ENCODE measurements at places on chromosomes 12 and 14.

GRCh38 chr14:77613201-77613600 is 3.2 kb downstream of the SPTLC2 start:
- DNase-seq, result no peak

GRCh38 chr14:78207414-78207813 is 37.2 kb downstream of the NRXN3 start:
- no peak for DNase-seq

GRCh38 chr14:69345402-69345801 is 52.7 kb downstream of the ERH start:
- DNase-seq, result no peak

- no peak for DNase-seq
Measured at GRCh38 chr12:71981149-71981548, 42.5 kb downstream of the TPH2 start.

DNA sequence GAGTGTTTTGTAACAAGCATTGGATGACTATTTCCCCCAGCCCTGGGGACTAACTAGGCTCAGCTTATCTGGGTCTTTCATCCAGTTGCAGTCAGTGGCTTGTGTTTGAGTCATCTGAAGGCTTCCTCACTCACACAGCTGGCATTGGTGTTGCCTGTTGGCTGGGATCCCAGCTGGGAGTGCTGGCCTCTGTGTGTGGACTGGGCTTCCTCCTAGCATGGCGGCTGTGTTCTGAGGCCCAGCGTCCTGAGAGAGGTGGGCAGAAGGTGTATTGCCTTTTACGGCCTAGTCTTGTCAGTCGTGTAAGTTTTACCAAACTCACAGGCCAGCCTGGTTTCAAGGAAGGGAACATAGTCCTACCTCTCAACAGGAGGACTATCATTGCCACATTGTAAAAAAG is 28.3 kb upstream of the PPP2R5C start:
- no peak for DNase-seq

DNA sequence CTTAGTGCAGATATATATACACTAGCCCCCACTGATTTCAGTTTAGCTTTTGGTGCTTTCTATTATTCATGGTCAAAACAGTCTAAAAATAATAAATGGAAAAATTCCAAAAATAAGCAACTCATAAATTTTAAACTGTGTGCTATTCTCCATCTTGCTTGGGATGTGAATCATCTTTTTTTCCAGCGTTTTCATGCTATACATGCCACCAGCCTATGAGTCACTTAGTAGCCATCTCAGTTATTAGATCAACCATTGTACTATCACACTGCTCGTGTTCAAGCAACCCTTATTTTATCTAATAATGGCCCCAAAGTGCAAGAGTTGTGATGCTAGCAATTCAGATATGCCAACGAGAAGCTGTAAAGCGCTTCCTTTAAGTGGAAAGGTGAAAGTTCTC is 73.9 kb upstream of the KRR1 start:
- no peak for DNase-seq

- DNase-seq, result no peak
Measured at GRCh38 chr14:68662392-68662791, 130.5 kb downstream of the ZFP36L1 start.

DNA sequence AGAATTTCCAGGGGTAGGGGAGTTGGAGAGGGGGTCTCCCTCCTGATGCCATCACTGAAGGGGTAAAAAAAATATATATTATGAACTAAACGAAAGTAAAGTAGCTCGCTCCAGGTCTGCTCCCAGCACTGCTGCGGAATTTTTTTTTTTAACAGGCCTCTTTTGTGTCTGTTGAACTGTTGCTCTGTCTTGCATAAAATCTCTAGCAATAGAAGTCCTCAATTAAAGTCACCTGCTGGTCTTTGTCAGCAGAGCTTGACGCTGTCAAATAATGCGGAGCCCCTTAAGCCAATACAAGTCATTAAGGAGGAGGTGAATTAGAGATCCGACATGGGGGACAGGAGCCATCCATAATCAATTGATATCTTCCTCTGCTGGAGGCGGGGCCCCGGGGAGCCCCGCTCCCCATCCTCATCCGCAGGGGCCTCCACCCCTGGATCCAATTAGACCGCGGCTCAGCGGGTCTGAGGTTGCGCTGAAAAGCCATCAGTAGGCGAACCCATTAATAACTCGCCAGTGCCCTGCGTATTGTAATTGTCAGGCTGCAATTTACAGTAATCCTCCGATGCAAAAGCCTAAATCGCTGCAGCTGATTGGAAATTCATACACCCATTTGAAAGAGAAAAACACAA is 85.6 kb downstream of the DICER1 start:
- DNase-seq, result no peak

GRCh38 chr14:50001999-50002925 is 109.4 kb downstream of the ARF6 start:
- DNase-seq, result peak; percentile 59

DNA sequence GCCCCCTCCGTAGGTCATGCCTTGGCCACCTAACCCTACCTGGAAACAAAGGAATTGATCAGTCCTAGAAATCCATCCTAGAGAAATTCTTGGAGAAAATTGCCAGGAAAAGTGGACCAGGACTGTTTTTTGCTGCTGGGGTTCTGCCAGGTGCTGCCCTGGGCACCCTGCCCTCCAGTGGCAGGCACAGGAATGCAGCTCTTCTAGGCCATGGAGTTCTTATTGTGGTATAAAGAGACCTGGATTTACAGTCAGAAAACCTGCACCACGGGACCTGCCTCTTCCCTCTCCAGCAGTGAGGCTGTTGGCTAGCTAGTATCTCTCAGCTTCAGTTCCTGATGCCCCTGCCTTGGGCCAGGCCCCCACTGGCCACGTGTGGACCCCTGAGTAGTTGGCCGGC is 59.7 kb downstream of the SLC24A4 start:
- no peak for DNase-seq

- DNase-seq, result no peak
Measured at GRCh38 chr14:23297611-23298277, 4.9 kb downstream of the PPP1R3E start.

- DNase-seq, result no peak
Measured at GRCh38 chr14:39055786-39056474, 47.1 kb downstream of the SEC23A start.

GRCh38 chr14:64225151-64225757 is 68.9 kb downstream of the ESR2 start:
- no peak for DNase-seq

GRCh38 chr14:29944091-29944490 is 16.4 kb upstream of the PRKD1 start:
- no peak for DNase-seq

DNA sequence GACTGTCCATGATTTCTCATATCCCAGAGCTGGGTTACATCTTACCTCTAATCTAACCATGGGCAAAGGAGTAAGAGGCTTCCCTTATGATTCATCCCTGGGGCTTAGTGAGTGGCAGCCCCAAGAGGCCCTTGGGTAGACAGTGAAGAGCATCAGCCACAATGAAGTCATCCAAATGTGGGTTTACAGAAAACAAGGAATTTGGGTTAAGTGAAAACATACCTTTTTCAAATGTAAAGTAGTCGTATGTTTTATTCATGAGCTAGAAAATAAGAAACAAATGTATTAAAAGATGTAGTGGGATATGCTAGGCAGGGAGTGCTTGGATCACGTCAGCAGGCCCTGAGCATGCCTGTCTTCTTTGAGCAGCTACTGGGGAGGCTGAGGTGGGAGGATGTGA is 54.0 kb upstream of the ELK3 start:
- DNase-seq, result no peak

GRCh38 chr12:43307126-43307525 is 244.9 kb downstream of the ADAMTS20 start:
- DNase-seq, result no peak

DNA sequence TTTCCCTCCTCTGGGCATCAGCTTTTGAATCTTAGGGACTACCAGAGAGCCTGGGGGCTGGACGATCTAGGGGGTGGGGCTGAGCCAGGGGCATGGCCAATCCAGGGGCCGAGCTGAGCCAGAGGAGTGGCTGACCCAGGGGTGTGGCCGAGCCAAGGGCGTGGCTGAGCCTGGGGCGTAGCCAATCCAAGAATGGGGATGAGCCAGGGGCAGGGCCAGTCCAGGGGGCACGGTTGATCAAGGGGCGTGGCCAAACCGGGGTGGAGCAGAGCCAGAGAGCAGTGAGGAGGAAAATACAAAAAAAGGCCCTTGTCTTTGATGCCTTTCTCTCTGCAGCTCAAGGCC is 219.3 kb upstream of the NOS1 start:
- DNase-seq, result no peak

DNA sequence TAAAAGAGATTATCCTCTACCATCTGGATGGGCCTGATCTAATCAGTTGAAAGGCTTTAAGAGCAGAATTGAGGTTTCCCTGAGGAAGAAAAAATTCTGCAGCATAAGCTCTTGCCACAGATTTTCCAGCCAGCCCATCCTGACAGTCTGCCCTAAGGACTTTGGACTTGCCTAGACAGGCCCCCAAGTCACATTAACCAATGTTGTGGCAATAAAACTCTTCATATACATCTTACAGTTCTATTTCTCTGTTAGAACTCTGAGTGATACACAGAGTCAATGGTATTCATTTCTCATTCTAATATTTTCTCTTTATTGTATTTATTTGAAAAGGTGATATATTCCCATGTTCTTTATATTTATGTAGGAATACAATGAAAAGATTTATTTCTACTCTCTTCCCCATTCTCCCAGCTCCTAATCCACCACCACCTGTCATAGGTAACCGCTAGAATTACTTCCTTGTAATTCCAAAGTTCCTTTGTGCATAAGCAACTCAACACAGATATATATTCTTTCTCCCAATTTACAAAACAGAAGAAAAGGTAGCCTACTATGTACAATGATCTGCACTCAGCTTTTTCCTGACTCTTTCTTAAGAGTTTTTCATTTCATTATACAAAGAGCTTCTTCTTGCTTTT is 182.1 kb downstream of the CAPZA3 start:
- no peak for DNase-seq

- DNase-seq, result no peak
Measured at GRCh38 chr14:42944284-42944683, 1337.6 kb downstream of the LRFN5 start.

DNA sequence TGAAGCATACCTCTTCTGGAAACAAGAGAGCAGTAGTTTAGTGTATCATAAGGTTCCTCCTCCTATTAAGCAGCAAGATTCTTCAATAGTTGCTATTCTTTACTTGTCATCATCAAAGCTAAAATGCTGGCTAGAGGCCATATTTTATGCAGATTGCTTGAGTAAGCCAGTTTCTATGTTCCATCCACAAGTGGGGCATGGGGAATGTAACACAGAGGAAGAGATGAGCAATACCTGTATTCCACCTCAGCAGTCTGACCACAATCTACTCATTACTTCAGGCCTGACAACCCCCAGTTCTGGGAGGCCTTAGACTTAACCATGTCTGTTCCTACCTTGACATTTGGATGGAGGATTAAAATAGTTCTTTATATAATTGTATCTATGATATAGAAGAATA is 423.6 kb downstream of the BTG1 start:
- DNase-seq, result peak; percentile 8

GRCh38 chr12:116434155-116435011 is 124.8 kb upstream of the MAP1LC3B2 start:
- DNase-seq, result no peak

GRCh38 chr14:96092936-96093335 is 53.8 kb downstream of the C14orf132 start:
- no peak for DNase-seq

GRCh38 chr12:100437038-100437841 is 36.4 kb upstream of the NR1H4 start:
- DNase-seq, result no peak

DNA sequence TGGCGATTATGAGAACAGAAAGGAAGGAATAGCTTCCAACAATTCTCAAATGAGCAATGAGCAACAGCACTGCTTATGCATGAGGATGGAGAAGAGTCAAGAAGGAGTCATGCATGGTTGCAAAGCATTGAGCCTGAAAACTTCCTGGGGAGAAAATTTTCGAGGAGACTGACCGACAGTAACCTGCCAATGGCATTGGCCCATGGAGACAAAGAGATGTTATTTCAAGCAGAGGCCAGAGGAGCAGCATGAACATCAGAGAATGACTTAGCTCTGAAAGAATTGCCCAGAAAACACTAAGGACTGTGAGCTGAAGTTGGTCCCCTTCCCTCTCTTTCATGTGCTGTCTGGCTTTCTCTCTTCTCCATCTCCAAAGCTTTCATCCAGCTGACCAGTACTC is 343.4 kb downstream of the ADAMTS20 start:
- no peak for DNase-seq

GRCh38 chr12:4958697-4959375 is 49.1 kb downstream of the KCNA1 start:
- no peak for DNase-seq

GRCh38 chr12:20561871-20562270 is 133.3 kb upstream of the SLCO1C1 start:
- no peak for DNase-seq

GRCh38 chr14:81474148-81474492 is 59.5 kb downstream of the SEL1L start:
- no peak for DNase-seq

GRCh38 chr14:34713681-34714319 is 593 bp downstream of the CFL2 start:
- DNase-seq, result no peak

GRCh38 chr14:24130717-24131548 is 474 bp downstream of the FITM1 start:
- DNase-seq, result no peak

DNA sequence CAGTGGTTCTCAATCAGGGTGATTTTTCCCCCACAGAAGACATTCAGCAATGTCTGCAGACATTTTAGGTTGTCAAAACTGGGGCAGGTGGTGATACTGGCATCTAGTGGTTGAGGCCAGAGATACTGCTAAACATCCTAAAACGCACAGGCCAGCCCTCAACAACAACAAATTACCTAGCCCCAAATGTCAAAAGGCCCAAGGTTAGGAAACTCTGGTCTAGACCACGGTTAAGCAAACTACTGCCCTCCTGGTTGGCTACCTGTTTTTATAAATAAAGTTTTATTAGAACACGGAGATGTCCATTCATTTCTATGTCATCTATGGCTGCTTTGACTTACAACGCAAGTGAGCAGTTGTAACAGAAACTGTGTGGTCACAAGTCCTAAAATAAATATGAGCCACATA is 186.7 kb downstream of the EFCAB11 start:
- peak; percentile 31 for DNase-seq

DNA sequence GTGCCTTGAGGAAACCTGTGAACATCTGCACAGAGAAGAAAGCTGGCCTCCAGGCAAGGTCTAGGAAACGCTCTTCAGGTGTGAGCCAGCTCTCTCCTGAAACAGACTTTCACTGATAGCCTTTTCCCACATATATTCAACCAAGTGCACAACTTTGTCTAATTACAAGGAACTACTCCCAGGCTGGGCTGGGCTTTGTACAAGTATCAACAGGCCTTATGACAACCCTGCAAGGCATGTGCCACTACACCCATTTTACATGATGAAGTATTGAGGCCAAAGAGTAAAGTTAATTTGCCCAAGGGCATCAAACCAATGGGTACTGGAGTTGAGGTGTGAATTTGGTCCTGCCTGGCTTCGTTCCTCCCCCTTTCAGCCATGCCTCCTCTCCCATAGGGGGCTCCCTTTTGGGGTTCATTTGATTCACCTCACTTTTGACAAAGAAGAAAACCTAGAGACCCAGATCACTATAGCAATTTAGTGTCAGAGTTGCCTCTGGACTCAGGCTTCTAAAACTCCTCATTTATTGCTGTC is 2.1 kb downstream of the CSRP2 start:
- no peak for DNase-seq

- no peak for DNase-seq
Measured at GRCh38 chr12:54416687-54417603, 2.1 kb downstream of the ITGA5 start.

- no peak for DNase-seq
Measured at GRCh38 chr14:104224131-104224505, 85.7 kb downstream of the KIF26A start.

GRCh38 chr12:5521456-5522325 is 89.8 kb downstream of the NTF3 start:
- DNase-seq, result no peak
